ENCODE measurements at places on chromosomes 6 and 20. TPM values are rescaled to one million over a fixed set of nuclear protein-coding genes. Genes with fewer than 3 reads are reported as not detected.

DNA sequence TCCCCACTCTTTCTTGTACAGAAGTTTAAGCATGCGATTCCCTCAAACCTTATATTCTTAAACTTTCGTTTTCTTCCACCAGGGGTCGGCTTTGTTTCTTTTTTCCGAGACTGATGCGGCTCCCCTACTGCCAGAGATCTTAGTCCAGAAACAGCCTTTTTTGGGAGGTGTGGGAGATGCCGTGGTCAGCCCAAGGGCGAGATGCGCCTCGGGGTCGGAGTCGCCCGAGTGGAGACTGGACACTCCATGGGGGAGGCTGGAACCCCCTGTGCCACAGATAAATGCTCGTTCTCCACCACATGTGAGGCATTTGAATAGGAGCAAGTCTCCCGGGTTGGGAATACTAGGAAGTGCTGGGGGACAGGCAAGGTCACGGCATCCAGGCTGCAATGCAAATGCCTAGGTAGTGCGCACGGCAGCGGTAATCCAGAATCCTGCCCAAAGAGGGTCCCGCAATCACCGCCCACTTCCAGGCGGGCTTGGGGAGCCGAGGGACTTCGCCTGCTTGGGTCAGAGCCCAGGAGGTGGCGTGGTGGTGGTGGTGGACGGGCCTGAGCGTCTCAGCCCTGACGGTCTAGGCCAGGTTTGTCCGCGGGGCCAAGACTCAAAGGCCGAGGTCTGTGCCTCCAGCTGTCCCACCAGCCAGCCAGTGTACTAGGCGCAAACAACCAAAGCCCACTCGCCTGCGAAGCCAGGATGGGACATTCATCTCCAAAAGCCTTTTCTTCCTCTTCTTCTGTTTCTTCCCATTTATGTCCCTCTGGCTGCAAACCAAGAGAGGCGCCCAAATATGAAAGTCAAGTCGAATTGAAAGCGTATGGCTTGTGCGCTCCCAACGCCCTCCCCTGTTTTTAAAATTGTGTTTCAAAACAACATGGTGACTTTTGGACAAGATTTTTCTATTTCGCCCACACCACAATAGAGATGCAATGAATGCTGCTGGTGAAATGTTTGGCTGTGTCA is 39.3 kb upstream of the OSTM1 start:
- DNase-seq = no peak

GRCh38 chr20:17648315-17648646 is 33.8 kb downstream of the RRBP1 start:
- no peak for DNase-seq

DNA sequence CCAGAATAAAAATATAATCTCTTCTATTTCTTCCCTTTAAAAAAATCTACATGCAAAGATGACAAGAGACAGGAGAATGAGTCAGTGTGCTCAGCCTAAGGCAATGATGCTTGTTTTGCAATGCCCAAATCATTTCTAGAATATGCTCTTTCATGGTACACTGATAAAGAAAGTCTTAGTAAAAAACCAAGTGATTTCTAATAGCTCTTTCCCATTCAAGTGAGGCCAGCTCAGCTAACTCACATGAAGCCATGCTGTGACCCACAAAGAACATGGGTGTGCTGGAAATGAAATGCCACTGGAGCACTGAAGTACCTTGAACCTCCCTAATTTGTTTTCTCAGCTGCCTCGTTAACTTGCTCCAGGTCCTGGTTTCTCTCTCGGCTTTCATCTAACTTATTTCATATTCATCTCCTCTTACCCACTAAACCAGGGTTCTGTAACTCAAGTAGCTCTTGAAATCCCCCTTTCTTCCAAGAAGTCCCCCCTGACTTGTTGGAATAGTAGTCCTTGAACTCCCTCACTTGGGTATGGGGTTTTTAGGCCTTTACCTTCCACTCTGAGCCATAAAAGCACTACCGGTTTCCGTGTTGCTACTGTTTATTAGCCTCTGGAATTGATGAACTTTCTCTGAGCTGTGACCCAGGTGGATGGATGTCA is 92.7 kb downstream of the IRF4 start:
- no peak for DNase-seq

DNA sequence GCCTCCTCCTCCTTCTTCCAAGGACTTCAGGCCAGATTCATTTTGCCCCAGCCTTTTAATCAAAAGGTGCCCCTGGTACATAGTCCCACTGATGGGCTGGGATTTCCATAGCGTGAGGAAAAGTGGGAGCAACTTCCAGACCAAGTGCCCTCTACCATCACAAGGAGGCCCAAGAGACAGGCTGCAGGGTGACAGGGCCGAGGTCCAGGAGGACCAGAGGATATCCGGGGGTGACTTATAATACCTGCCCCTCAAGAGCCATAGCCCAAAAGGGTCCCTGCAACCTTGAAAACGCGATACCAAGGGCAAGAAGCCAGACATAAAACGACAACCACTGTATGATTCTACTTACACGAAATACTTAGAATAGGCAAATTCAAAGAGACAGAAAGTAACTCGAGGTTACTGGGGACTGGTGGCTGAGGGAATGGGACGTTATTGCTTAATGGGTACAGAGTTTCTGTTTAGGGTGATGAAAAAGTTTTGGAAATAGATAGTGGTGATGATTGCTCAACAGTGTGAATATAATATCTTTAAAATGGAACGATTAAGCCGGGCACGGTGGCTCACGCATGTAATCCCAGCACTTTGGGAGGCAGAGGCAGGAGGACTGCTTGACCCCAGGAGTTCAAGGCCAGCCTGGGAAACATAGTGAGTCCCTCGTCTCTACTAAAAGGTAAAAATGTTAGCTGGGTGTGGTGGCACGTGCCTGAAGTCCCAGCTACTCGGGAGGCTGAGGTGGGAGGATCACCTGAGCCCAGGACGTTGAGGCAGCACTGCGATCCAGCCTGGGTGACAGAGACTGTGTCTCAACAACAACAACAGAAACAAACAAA is 71.9 kb downstream of the NOL4L start:
- DNase-seq = no peak

GRCh38 chr6:43856005-43856765 is 86.2 kb downstream of the VEGFA start:
- no peak for DNase-seq

DNA sequence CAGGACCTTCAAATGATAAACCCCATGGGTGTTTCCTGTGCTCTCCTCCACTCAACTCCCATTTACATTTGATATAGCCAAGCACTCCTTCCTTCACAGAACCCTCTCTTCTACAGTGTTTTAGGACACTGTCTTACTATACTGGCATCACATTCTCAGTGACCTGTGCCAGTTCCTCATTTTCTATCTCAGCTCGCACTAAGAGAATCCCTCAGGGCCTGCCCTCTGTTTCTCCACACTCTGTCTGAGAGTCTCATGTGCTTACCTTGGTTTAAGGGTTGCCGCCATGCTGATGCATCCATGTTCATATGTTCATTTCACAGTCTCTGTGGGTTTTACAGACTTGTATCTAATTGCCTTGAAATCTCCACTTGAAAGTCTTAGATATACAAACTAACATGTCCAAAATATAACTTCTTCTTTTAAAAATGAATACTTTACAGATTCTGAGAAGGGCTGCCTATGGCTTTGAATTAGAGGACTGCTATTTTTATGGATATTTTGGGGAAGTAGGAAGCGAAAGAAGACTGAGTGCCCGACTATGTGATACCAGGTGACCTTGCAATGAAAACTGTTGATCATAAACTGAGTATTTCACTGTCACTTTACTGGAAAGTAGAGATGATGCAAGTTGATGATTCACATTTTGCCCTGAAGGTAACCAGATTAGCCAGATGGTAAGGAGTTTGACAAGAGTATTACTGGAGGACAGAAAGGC is 153.1 kb upstream of the SIM1 start:
- no peak for DNase-seq

The SNAI1 gene
- 64.4 TPM for total RNA-seq

DNA sequence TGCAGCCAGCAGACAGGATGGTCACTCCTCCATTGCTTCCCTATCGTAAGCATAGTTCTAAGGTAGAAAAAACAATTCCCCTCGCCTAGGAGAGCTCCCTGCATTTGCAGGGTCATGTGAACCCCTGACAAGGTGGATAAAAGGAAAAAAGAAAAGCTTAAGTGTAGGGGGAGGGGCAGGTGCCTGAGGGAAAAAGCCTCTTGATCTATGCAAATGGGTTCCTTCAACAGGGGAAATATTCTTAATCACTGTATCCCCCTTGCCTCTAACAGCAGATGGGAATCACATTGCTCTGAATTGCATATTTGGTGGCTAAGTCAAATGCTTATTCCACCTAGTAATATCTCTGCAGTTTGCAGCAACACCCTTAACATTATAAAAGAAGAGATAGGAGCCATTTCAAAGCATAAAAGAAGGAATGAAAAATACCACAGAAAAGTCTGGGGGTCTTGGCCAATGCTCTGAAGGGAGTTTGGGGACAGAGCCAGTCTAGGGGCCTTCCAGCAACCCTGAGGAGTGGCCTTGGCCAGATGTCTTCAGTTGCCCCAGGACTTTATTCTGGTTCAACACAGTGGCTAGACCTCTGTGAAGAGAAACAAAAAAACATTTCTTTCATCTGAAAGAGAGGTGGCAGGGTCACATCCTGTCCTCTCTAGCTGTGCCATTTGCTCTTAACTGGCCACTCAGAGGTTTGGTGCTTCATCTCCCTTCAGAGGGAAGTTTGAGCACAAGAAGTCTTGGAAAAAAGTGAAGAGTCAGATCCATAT is 660.4 kb upstream of the GJE1 start:
- DNase-seq = no peak

The SLC35D3 gene
- not detected for total RNA-seq

- DNase-seq = no peak
Measured at GRCh38 chr6:6319952-6320811, at the start of gene F13A1. Gene F13A1, minus strand, starts transcription at chr6:6320662. Its CDS starts 1,998 bp downstream, at chr6:6318664.

DNA sequence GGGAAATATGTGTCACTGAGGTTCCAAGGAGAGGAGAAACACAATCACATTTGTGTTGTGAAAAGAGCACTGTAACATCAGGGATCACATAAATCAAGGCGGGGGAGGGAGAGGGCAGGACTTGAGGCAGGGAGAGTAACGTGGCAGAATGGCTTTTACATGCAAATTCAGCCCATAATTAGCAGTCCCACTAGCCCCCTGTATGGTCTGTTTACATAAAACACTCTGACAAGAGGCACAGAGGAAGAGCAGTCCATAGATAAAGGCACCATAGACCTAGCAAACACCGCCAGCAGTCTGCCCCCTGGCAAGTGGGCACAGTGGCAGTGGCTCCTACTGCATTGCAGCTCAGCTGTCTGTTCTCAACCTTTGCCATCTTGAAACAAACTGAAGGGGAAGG is 82.7 kb downstream of the LYRM2 start:
- no peak for DNase-seq

DNA sequence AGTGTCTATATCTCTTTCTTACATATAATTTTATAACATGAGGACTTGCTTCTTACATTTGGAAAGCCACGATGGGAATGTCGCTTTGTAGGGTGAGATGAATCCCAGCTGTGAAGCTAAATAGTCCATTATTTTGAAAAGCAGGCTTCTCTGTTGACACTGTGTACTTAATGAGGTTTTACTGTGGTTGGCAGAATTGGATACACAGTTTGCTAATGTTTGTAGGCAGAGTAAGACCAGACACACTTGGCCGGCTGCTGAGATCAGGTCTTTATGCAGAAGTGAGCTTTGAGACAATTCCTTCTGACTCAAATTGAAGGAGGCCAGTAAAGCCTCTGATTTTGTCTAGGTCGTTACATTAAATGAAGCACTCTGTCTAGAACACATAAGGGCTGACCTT is 93.0 kb downstream of the NDUFAF5 start:
- DNase-seq = no peak

- no peak for DNase-seq
Measured at GRCh38 chr6:145235207-145235606, 500.1 kb downstream of the EPM2A start.

GRCh38 chr6:13194852-13195251 is 133.5 kb downstream of the TBC1D7 start:
- DNase-seq = peak; percentile 69

The CST4 gene
- not detected for total RNA-seq

The GPR6 gene
- not detected for total RNA-seq
